ENCODE measurements at places on chromosomes 5 and 9. TPM values are rescaled to one million over a fixed set of nuclear protein-coding genes. Genes with fewer than 3 reads are reported as not detected.

DNA sequence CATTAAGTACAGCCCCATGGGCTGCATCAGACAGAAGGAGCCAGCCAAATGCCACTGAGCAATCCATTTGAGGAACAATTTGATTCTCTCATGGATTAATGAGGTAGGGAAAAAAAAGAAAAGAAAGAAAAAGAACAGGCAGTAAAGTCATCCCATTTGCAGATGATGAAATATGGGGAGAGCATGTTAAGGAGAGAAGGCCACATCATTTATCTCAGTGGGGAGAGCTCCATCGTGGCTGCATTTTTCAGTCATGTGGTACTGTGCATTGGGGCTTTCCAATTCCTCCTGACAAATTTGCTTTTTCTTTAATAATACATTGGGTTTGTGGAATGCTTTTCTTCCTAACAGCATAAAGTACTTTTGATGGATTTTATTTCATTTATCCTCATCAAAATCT is 375.2 kb upstream of the TLE4 start:
- DNase-seq: peak; percentile 38

GRCh38 chr9:114925672-114926071 is 4.7 kb downstream of the TNFSF8 start:
- DNase-seq: no peak

GRCh38 chr5:112121258-112121657 is 297.8 kb downstream of the EPB41L4A start:
- DNase-seq: no peak

- DNase-seq: peak; percentile 42
Measured at GRCh38 chr5:62828742-62829603, 250.4 kb downstream of the LRRC70 start.

- no peak for DNase-seq
Measured at GRCh38 chr5:138163721-138164120, 14.7 kb downstream of the BRD8 start.

DNA sequence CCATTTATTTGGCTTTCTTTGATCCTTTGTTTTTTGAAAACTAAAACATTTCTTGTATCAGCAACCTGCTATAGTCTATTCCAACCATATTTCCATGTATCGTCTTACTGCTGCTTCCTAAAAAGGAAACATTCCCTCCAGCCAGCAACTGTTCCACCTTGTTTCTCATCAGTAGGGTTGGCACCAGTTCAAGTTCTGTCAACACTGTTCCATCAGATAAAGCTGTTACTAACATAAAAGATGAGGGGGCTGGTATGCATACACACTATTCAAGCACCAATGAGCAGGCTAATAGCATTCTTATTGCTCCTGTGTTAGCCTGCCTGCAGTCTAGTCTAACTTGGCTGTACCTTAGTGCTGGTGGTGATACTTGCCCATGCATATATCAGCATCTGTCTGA is 178.3 kb downstream of the CWC27 start:
- peak; percentile 4 for DNase-seq

GRCh38 chr9:88425538-88425950 is 37.3 kb downstream of the SPIN1 start:
- peak; percentile 19 for DNase-seq

DNA sequence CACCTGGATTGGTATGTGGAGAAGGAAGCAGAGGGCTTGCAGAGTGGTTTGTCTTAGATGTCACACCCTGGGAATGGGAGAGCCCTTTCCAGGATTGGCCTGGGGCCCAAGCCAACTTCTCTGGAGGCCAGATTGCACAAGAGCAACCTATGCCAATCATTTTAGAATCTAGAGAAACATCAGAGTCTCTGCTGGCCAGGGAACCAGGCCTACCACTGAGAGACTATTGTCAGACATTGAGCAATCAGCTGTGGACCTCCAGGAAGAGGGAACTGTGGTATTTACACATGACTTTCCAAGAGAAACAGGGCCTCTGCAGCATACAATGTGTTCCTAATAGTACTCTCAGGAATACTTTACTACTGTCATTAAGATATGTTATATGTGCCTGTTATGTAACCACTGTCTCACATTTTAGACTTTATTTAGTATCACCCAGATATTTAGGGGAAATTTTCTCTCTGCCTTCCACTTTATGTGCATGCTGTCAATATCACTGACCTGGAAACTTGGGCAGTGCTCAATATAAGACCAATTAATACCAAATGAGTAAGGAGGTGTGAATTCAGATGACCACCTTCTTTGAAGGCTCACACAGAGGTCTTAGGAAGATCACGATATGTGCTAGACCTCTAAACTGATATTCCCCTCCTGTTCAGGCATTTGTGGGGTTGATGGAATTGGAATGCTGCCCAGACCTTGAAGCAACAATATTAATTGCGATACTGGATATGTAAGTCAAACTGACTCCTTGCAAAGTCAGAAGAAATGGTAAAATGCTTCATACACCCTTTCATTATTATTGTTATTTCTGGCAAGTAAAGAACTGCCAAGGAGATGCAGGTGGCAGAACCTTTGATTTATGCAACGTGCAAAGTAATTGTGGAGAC is 20.5 kb upstream of the CCL28 start:
- peak; percentile 9 for DNase-seq

- no peak for DNase-seq
Measured at GRCh38 chr5:16582081-16582480, 34.7 kb downstream of the RETREG1 start.

- DNase-seq: no peak
Measured at GRCh38 chr5:74529101-74529500, 111.4 kb downstream of the ENC1 start.

DNA sequence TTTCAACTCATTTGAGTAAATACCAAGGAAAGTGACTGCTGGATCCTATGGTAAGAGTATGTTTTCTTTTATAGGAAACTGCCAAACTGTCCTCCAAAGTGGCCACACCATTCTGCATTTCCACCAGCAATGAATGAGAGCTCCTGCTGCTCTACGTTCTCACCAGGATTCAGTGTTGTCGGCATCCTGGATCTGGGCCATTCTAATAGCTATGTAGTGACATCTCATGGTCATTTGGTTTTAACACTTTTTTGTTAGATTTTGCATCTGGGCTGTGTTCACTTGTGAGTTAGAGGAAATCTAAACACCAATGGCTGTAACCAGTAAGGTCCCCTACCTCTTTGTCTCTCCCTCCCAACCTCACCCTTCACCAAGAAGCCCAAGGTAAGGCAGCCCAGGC is 115.9 kb downstream of the ATPSCKMT start:
- DNase-seq: peak; percentile 67

- DNase-seq: no peak
Measured at GRCh38 chr5:135233477-135233876, 165.6 kb downstream of the MACROH2A1 start.

DNA sequence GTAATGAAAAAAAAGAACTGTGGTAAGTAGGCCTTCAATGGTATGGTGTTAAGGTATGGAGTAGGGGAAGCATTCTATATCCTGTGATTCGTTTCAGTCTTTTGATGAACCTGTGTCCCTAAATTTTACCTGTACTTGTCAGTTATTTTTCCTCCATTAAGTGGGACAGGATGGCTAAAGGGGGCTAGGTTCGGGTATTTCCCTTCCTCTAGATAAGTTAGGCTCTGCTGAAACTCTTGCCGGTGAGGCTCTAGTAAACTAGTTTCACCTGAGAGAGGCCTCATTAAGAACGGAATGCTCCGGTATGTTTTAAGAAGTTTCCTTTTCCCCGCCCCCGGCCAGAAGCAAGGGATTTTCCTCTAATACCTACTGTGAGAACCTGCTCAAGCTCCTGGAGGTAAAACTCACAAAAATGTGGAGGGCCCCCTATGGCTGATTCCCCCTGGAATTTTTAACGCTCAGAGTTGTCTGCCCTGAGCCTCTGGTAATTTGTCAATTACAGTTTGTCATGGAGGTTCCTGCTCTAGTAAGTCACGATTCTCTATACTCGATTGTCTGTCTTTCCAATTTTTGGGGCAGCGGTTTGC is 87.7 kb downstream of the MACIR start:
- no peak for DNase-seq

GRCh38 chr5:73280821-73281746 is 108.1 kb downstream of the TMEM174 start:
- DNase-seq: peak; percentile 59

- DNase-seq: no peak
Measured at GRCh38 chr9:133971981-133972941, 19.9 kb downstream of the VAV2 start.

DNA sequence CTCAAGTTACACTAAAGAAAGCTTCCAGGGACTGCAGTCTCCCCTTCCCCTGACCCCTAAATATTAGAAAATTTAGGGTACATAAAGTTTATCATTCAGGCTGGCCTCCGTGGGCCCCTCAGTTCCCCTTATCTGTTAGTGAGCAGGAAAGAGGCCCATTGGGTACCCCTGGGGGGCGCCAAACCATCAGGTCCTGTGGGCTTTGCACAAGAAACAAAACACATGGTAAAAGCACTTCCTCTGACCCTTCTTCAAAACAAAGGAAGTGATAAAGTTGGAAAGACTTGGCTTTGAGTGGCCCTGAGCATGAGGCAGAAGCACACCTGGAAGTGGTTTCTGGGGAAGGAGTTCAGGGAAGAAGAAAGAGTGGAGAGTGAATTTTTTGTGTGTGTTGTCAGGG is 213.0 kb downstream of the SMARCA2 start:
- peak; percentile 43 for DNase-seq

- no peak for DNase-seq
Measured at GRCh38 chr5:34804913-34805312, 34.1 kb upstream of the TTC23L start.

DNA sequence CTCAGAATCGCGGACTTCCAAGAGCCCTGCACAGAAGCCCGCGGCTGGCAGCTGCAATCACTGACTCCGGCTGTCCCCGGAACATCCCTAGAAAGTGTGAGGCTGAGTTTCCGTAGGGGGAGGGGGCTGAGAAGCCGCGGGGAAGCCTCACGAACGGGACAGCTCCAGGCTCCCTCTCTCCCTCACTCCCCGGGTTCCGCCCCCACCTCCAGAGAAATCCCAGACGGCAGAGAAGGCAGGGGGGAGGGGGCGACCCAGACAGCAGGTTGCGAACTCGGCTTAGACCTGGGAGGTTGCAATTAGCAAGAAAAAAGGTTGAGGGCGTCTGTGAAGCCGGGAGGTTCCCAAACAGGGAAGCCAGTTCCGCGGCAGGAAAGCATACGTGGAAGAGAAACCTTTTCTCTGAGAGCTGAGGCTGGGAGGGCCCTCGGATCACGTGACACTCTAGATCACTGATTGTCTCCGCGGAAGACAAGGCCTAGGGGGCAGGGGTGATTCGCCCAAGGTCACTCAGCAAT is 73.8 kb upstream of the CPLX2 start:
- DNase-seq: no peak

- DNase-seq: no peak
Measured at GRCh38 chr5:117110548-117110947, 535.9 kb upstream of the SEMA6A start.

DNA sequence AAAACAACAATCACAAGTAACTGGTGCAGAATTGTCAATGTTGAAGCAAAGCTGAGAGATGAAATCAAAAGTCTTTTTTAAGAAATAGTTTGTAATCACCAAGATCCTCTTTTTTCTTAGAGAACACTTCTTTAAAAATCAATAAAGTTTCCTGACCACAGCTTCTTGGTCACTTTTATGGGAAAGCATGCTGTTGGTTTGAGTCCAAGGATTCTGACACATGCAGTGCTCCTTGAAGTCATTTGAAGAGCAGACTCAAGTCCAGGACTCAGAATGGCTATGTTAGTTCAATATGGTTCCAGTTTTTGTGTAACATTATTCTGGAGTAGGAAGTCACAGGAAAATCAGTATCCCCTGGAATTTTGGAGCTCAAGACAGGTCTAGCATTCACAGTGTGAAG is 480.6 kb downstream of the NR2F1-AS1 start:
- DNase-seq: peak; percentile 15

DNA sequence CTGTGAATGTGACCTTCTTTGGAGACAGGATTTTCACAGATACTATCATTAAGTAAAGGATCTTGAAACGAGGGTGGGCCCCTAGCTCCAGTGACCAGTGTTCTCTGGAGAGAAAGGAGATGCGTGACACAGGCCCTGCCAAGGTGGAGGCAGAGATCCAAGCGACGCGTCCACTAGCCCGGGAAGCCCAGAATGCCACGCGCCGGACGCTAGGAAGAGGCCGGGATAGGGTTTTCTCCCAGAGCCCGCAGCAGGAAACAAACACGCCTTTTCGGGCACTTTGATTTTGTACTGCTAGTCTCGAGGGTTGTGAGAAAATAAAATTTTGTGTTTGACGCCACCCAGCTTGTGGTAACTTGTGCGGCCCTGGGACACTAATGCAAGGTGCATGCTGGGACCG is 29.6 kb upstream of the VDAC1 start:
- DNase-seq: no peak

DNA sequence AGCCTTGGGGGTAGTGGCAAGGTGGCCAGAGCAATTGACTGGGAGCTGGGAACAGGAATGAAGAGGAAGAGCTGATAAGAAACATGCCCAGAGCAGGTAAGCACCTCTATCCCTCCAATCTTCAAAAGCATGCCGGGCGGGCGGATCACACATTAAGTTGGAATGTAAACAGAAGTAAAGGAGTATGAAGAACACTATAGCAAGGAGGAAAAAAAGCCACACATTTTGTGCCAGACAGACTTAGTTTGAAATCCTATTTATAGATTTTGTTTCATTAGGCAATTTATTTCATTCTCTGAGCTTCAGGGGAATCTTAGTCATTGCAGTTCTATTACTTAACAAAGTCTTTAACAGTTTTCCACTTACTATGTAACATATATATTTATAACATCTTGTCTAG is 173.9 kb upstream of the TNC start:
- DNase-seq: no peak

GRCh38 chr9:34431667-34432066 is 26.7 kb downstream of the FAM219A start:
- DNase-seq: peak; percentile 58

GRCh38 chr5:82418608-82418950 is 140.4 kb upstream of the RPS23 start:
- DNase-seq: no peak

PCA3 gene
- total RNA-seq: 0.58 TPM

FOXI1 gene
- not detected for total RNA-seq

PKD2L2 gene
- total RNA-seq: 1.2 TPM

CD274 gene
- 0.62 TPM for total RNA-seq

NR5A1 gene
- not detected for total RNA-seq

CNTFR gene
- 22.1 TPM for total RNA-seq

ENC1 gene
- 18.4 TPM for total RNA-seq

C1QTNF3 gene
- total RNA-seq: 131 TPM

SEMA4D gene
- total RNA-seq: 12.8 TPM

SLC4A9 gene
- total RNA-seq: 0.04 TPM
